Retina (tissue), 1 donor: ENCODE measurements at places on chromosomes 2 and 18.

DNA sequence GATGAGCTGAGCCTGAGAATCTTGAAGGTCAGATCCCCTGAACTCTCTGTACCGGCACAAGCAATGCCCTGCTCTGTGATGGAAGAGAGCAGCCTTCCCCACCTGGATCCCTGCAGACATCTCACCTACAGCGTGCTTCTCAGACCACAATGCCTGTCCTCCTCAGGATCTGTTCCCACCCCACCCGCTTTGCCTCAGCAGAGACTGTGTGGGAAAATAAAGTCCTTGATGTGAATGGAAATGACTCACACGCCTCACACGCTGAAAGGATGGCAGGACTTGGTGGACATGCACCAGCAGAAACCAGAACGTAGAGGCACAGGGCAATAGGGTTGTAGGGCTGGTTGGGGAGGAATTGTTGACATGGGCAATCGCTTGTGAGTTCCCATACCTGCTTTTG is 117.9 kb upstream of the POU3F3 start:
- DNase-seq, result no peak

DNA sequence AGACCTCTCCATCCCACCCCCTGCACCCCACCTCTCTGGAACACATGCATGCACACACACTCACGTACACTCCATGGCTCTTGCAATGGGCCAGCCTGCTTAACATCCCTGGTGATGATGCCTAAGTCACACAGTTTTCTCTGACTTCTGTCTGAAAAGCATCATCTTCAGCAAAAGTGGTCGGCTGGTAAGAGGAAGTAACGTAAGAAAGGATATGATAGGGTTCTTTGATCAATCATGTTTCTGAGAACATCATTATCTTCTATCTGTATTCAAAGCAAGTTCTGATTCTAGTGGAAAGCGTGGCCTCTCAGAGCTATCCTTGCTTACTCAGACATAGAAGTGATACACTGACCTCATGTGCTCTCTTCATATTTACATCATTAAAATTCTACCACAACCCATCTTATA is 11.4 kb upstream of the NDUFV2 start:
- no peak for DNase-seq

GRCh38 chr18:75223687-75224347 is 13.2 kb downstream of the TSHZ1 start:
- peak; percentile 57 for DNase-seq

- DNase-seq, result no peak
These were observed 82.0 kb downstream of the SMAD7 start for GRCh38 chr18:48868468-48869466.

DNA sequence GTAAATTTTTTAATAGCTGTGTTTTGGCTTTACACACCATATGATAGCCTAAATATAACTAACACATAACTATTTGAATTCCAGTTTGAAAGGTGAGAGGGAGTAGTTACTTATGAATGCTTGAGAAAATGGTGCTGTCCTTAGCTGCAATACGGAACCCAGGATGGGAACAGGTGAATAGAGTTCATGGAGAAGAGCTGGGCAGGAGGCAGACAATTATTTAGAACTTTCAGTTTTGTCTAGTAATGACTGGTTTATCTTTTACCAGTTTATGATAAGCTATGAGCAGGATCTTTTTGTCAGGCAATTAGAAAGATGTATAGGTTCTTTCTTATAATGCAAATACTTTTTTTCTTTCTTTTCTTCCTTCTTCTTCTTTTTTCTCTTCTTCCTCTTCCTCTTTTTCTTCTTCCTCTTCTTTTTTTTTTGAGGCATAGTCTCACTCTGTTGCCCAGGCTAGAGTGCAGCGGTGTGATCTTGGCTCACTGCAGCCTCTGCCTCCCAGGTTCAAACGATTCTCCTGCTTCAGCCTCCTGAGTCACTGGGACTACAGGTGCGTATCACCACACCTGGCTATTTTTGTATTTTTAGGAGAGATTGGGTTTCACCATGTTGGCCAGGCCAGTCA is 25.9 kb downstream of the UBR3 start:
- DNase-seq, result no peak

- DNase-seq, result no peak
These were observed 112.5 kb downstream of the SETBP1 start for GRCh38 chr18:44793194-44793593.

DNA sequence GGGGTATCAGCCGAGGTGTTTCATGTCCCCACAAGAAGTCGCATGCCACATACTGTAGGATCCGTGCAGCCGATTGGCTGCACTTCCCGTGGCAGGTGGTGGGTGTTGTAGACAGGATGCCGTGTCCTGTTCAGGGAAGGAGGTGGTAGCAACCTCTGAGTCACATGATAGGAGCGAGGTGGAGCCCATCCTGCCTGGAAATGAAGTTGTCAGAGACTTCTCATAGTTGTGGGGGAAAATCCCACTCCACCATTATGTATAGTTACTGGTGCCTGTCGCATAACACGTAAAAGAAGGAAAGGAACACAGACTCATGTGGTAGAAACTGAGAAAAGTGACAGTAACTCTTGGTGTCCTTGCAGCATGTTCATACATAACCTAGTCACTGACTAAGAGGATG is 91.4 kb upstream of the IL1R2 start:
- no peak for DNase-seq

DNA sequence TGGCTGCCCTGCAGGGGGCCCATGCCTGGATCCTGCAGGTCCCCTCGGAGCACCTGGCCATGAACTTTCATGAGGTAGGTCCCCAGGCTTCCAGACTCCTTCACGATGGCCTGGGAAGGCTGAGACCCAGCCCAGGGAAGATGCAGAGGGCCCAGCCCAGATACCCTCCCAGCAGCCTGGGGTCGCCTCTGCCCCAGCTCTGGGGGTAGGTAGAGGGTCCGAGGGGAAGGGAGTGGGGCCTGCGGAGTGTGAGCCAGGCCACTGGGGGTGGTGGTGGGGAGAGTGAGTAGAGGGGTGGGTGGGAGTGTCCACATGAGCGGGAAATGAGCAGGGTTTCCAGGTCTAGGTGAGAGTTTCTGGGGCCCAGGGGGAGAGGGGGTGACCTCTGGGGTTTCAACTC is 1.2 kb upstream of the CHRND start:
- no peak for DNase-seq
